Glutamatergic neuron (in vitro differentiated cells): ENCODE measurements at places on chromosomes 4 and X.

DNA sequence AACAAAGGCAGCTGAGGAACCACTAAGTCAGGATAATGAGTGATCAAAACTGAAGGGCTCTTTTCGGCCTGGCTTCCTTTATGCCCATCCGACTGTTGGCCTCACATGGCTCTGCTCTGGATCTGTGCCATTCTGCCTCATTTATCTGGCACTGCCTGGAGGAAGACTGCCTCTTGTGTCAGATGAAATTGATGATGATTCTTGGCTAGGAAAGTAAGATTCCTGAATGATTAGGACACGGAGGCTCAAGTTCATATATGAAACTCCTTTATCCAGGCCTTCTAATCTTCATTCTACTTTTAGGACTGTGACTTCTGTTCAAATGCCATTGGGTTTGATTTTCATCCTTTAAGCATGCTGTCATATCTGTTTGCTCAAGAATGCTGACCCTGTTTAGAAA is 475.4 kb upstream of the RPS6KA3 start:
- DNase-seq, result no peak

GRCh38 chrX:150790021-150790420 is 96.8 kb downstream of the MTMR1 start:
- no peak for DNase-seq

GRCh38 chrX:86263526-86263925 is 115.3 kb downstream of the DACH2 start:
- no peak for DNase-seq

DNA sequence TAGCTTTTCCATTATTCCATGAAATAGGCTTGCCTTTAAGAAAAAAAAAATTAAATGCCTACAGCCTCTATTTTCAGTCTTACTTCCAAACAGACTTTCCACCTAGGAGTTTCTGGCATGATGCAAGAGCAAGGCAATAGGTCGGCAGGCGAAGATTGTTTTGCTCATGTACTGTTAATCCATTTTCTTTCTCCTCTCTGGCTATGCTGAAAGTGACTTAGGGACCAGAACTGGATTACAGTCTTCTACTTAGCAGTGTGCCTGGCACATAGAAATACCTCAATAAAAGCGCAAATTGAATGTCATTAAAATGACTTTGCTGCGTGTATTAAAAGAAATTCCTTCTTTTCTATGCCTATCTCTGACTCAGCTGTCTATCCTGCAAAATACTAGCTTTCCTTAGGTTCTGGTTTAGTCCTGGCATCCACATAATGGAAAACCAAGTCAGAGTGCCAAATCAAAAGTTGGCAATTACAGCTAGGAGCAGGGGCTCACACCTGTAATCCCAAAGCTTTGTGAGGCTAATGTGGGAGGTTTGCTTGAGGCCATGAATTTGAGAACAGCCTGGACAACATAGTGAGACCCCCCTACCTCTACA is 51.9 kb downstream of the CC2D2A start:
- DNase-seq, result no peak

- no peak for DNase-seq
These were observed 77.9 kb upstream of the AADAT start for GRCh38 chr4:170167678-170168077.

DNA sequence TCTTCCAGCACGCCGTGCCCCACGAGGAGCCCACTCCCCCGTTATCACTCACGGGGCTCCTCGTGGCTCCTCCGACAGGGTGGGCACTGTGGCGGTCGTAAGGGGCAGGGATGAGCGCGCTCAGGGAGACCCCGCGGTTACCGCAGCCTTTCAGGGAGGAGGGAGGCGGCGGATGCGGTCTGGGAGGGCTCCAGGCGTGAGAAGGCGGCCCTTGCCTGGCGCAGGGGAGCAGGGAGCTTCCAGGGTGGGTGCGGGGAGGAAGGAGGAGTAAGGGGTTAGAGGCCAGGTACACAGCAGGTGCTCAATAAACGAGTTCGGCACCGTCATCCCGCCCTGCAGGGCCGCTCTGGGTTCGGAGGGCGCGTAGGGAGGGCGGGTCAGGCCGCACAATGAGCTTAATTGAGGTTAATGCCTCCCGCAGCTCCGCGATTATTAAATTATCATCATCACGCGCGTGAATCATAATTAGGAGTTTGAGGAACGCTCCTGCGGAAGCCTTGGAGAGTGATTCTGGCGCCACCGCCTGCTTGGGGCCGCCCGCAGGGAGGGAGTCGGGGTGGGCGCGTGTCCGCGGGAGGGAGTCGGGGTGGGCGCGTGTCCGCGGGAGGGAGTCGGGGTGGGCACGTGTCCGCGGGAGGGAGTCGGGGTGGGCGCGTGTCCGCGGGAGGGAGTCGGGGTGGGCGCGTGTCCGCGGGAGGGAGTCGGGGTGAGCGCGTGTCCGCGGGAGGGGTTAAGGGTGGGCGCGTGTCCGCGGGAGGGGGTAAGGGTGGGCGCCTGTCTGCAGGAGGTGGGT is 7.6 kb upstream of the NKX1-1 start:
- DNase-seq, result peak; percentile 21
